Right renal cortex interstitium (tissue), 3 donors: ENCODE measurements at places on chromosomes 2 and 18. TPM values are rescaled to one million over a fixed set of nuclear protein-coding genes. Genes with fewer than 3 reads are reported as not detected.

Gene LMAN2L
- polyA plus RNA-seq: 53.8 TPM

Gene RIT2
- not detected for polyA plus RNA-seq

Gene C1GALT1C1L
- polyA plus RNA-seq: 5.2 TPM

Gene BCL2
- polyA plus RNA-seq: 23.6 TPM

Gene GBX2
- 0.51 TPM for polyA plus RNA-seq

Gene SP140
- polyA plus RNA-seq: 0.97 TPM

Gene TFCP2L1
- 63.5 TPM for polyA plus RNA-seq

Gene CLK1
- 293 TPM for polyA plus RNA-seq

Gene HOXD12
- 0.42 TPM for polyA plus RNA-seq

- no peak for DNase-seq
Measured at GRCh38 chr2:11873356-11874154, 127.1 kb downstream of the LPIN1 start.

DNA sequence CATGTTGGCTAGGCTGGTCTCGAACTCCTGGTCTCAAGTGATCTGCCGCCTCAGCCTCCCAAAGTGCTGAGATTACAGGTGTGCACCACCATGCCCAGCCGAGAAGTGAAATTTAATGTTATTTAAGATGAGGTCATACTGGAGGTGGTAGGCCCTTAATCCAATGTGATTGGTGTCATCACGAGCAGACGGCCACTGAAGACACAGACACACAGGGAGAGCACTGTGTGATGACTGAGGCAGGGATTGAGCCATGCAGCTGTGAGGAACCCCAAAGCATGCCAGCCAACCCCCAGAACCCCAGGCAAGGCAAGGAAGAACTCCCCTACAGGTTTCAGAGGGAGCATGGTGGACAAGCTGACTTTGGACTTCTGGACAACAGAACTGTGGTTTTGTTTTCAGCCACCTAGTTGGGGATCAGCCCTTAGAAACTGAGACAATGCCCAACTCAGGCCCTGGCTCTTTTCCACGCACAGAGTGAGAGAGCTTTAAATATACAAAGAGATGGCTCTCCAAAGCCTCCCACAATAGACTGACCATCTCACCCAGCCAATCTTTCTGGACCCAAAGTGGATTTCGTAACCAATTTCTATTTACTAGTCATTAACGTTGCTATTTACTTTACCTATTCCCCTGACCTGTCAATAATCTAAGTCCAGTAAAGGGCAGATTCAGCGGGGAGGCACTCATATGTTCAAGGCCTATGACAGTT lies 34.2 kb downstream of the TBC1D8 start:
- DNase-seq: no peak

DNA sequence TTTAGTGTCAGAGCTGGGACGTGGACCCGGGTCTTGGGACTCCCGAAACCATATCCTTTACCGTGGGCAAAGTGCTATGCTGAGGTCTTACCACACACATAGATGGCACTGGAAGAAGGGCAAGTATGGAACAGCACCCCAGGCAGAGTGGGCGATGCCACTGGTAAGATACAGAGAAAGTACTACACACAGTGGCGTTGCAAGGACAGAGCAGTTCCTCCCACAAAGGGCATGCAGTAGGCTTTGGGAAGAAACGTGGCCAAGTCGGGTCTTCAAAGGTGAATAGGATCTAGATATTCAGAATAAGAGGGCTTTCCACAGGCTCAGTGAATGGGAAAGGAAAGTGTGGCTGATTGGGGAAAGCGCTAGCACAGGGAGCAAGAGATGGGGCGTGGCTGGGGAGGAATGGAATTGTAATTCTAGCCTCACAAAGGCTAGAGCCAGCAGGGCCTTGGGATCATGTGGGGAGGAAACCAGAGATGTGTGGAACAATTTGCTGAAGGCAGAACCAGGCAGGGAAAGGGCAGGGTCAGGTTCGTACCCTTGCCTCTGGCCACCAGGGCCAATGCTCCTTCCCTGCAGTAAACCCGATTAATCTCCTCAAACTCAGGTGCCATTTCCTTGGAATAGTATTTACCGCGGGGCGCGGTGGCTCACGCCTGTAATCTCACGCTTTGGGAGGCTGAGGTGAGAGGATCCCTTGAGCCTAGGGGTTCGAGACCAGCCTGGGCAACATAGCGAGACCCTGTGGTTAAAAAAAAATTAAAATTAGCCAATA lies 36.0 kb downstream of the PCBP1 start:
- DNase-seq: no peak

DNA sequence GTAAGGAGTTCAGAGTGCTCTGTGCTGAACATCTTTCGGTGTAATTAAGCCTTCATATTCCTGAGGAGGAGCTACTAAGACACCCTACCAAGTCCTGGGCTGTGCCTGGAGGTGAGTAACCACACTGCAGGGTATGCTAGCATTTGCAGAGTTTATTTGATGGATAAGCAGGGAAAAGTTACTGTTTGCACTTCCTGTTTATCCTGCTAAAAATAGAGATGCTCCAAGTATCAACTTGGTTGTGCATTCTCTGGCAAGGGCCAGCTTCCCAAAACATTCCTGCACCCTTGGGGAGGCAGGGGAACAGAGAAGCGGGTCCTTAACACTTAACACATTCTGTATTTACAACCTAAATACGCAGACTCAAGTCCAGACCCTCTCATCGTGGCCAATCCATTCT lies 49.8 kb downstream of the PARD6G start:
- no peak for DNase-seq

GRCh38 chr2:231270221-231271114 lies 72.0 kb downstream of the ARMC9 start:
- DNase-seq: no peak

DNA sequence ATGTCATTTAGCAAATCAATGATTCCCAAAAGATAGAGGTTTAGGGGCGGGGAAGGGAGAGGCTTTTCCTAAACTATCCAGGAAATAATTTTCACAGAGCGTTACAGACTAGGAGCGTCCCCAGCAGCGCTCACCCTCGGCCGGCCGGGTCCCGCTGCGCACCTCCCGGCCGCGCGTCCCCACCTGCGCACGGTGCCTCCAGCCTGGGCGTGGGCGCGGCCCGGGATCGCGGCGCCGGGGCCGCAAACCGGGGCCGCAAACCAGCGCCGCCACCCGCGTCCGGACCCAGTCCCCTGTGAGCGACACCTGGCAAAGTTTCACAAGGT lies 684 bp upstream of the ZCCHC2 start:
- DNase-seq: no peak

- DNase-seq: no peak
Measured at GRCh38 chr2:75503048-75503607, 57.6 kb downstream of the EVA1A start.

- no peak for DNase-seq
Measured at GRCh38 chr2:112137516-112138158, 548 bp upstream of the FBLN7 start.

GRCh38 chr2:25233916-25234605 lies 65.7 kb upstream of the POMC start:
- no peak for DNase-seq

DNA sequence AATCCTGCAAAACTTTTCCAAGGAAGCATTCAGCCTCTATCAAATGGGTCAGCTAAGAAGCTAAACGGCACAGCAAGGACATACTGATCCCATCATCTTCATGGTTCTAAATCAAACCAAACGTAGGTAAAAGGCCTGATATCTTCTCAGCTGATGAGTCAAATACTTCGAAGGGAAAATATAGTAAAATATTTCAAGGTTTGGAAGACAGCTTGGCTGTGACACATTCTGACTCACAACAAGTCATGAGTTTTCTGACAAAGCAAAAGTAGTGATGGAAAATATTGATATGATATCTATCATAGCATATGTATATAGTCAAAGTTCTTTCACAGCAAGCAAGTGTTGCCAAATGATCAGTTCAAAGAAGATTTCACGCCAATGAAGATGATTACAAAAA lies 31.5 kb downstream of the DOCK10 start:
- no peak for DNase-seq

- DNase-seq: no peak
Measured at GRCh38 chr2:50402654-50402960, 629.3 kb downstream of the NRXN1 start.

DNA sequence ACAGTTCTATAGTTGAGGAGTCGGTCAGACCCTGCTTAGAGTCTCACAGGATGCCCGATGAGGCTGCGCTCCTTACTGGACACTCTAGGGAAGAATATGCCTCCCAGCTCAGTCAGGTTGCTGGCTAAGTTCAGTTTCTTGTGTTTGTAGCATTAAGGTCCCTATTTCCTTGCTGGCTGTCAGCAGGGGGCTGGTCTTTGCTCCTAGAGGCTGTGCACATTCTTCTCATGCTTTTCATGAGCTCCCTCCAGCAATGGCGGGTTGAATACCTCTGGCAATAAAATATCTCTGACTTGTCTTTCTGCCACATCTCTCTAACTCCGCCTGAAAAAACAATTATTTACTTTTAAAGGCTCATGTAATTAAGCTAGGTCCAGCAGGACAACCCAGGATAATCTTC lies 79.4 kb upstream of the DNAJC10 start:
- DNase-seq: no peak

DNA sequence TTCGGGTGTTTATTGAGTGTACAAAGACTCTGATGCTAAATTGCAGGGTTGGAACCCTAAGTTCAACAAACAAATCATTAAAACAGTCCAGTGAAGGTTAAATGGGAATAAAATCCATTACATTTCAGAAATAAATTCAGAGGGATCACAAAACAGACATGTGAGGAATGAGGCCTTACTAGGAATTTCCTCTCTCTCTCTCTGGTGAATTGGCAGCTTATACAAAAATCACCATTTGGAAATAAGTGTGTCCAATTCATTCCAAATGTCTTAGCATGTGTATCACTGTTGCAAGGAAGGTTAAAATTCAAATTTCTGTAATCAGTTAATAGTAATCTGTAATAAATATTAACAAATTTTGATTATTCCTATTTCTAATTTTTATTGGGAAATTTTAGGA lies 228.6 kb upstream of the PXDN start:
- DNase-seq: no peak

- no peak for DNase-seq
Measured at GRCh38 chr2:232903989-232904388, 33.9 kb downstream of the SNORC start.

DNA sequence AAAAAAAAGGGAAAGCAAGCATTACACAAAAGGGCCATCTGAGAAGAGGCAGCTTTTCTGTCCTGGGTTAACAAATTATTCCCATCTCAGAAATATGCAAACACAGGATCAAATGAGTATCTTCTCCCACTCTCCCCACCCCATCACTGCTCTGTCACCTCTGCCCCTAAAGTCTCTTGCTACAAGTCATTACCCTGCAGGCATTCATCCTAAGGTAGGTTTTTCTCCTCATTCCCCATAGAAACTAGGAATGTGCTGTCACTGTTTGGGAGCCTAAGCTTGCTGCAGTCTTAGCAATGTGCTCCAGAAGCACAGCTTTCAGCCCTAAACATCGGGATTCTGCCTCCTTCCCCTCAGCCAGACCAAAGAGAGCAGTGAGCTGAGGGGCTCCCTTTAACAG lies 3.6 kb downstream of the LRRTM1 start:
- DNase-seq: no peak

DNA sequence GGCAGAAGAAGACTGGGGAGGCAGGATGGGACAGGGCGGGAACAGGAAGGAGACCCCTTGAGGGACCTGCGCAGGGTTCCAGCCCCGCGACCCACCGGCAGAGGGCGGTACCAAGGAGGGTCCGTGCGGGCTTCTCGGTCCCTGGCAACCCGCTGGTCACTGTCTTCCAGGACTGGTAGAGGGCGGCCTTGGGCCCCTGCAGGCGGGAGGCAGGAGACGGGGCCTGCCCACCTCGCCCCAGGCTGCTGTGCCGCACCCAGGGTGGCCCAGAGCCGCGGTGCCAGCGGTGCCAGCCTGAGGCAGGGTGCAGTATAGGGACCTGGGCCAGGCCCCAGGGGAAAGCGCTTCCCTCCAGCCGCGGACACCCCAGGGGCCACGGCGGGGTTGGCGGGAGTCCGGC lies 34.5 kb downstream of the NEURL3 start:
- no peak for DNase-seq
